ENCODE measurements at places on chromosomes 3 and 15.

GRCh38 chr3:33001889-33002288, 50.4 kb downstream of the CCR4 start:
- no peak for DNase-seq

DNA sequence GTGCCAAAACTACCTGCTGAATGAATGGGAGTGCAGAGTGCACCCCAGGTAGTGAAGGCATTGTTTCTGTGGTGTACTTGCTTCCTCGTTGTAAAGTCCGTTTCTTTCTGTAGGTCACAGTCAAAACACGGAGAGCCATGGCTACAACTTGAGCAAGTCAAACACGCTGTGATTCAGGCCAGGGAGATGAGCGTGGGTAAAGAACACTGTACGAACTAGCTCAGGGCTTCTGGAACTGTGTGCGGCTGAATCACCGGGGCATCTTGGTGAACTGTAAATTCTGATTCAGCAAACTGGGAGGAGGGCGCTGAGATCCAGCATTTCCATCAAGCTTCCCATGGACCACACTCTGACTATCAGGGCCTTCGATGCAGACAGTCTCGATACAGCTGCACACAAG, 5.0 kb upstream of the TNK2 start:
- no peak for DNase-seq

GRCh38 chr15:34362047-34362773, 4.8 kb downstream of the LPCAT4 start:
- DNase-seq: no peak

GRCh38 chr3:81891055-81891895, 129.8 kb upstream of the GBE1 start:
- DNase-seq: no peak

DNA sequence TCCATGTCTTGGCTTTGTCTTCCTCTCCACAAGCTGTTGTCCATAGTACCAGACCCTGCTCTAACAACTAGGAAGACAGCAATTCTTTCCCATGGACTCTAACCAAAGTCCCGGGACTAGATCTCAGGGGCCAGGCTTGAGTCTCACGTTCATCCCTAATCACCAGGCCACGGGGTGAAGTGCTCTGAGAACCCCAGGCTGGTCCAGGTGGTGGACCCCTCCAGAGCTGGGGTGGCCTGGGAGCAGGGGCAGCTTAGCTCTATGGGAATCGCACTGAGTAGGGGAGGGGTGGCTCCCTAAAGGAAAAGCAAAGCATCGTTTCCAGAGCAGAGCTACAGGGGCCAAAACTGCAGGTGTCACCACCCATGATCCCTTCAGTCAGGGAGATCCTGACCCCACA, 150.9 kb downstream of the TPRA1 start:
- DNase-seq: no peak
